ENCODE measurements at places on chromosomes 11 and 22. TPM values are rescaled to one million over a fixed set of nuclear protein-coding genes. Genes with fewer than 3 reads are reported as not detected.

- DNase-seq = no peak
Observed at GRCh38 chr11:108237058-108237481, 14.2 kb downstream of the ATM start.

DNA sequence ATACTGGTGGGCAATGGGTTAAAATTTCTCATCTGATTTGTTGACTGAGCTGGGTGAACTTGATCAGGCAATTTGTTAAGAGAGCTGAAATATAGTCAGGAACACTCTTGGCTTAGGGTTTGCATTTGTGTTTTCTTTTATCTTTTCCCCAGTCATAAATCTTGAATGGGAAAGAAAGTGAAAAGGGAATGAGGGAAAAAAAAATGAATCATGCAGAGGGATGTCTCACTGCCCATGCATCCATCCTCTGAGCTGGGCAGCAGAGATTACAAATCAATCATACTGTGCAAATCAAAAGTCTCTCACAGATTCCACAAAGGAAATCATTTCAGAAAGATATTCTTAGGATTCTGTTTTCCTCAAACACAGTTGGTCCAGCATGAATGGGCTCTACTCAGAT lies 174.2 kb upstream of the MPPED2 start:
- DNase-seq = no peak

GRCh38 chr11:41308286-41308685 lies 151.2 kb downstream of the LRRC4C start:
- DNase-seq = no peak

GRCh38 chr11:66042996-66043906 lies 5.7 kb downstream of the GAL3ST3 start:
- DNase-seq = no peak

DNA sequence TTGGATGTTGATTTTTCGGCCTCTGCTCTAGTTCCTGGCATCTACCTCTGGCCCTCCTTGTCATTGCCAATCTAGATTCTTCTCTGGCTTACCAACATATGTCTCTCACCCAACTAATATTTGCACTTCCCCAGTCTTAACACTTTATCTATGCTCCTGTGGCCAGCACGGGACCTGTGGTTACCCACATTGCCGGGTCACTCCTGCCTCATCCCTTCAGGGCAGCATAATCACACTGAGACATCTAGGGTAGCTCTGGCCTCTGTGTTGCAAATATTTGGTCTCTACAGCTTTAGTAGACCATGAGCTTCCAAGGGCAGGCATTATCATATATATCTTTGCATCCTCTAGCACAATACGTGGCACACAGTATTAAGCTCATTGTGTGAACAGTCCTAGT lies 182.0 kb upstream of the ARHGAP20 start:
- DNase-seq = no peak

- DNase-seq = no peak
Observed at GRCh38 chr11:64055077-64055476, 19.3 kb downstream of the FLRT1 start.

RTN4RL2 gene
- 0.90 TPM for total RNA-seq

IRAG1 gene
- total RNA-seq = 0.21 TPM

OR52A1 gene
- not detected for total RNA-seq

- no peak for DNase-seq
Observed at GRCh38 chr22:35315141-35315854, 15.6 kb downstream of the TOM1 start.

PATE4 gene
- not detected for total RNA-seq

DNA sequence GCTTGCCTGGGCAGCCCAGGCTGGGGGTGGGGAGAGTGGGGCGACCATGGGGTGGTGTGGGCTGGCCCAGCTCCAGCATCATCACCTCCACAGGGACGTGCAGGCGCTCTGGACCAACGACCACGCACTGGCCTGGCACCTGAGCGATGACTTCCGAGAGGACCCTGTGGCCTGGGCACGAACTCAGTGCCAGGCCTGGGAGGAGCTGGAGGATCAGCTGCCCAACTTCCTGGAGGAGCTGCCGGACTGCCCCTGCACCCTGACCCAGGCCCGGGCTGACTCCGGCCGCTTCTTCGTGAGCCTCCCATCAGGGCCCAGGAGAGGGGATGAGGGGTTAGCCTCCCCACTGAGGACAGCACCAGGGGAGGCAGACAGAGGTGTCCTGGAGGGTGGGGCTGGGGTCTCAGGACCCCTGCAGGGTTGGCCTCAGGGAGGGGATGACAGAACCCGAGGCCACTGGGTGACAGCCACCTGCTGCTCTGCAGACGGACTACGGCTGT lies 3.8 kb downstream of the SUSD2 start:
- DNase-seq = no peak

OR8D1 gene
- not detected for total RNA-seq

- DNase-seq = no peak
Observed at GRCh38 chr11:1036303-1036923, at the start of gene MUC6. TSS of gene MUC6 (minus strand) at chr11:1036718. CDS start at chr11:1036655, 63 bp downstream.

GRCh38 chr11:79415411-79415810 lies 25.4 kb downstream of the TENM4 start:
- no peak for DNase-seq

EFCAB6 gene
- 0.21 TPM for total RNA-seq

DNA sequence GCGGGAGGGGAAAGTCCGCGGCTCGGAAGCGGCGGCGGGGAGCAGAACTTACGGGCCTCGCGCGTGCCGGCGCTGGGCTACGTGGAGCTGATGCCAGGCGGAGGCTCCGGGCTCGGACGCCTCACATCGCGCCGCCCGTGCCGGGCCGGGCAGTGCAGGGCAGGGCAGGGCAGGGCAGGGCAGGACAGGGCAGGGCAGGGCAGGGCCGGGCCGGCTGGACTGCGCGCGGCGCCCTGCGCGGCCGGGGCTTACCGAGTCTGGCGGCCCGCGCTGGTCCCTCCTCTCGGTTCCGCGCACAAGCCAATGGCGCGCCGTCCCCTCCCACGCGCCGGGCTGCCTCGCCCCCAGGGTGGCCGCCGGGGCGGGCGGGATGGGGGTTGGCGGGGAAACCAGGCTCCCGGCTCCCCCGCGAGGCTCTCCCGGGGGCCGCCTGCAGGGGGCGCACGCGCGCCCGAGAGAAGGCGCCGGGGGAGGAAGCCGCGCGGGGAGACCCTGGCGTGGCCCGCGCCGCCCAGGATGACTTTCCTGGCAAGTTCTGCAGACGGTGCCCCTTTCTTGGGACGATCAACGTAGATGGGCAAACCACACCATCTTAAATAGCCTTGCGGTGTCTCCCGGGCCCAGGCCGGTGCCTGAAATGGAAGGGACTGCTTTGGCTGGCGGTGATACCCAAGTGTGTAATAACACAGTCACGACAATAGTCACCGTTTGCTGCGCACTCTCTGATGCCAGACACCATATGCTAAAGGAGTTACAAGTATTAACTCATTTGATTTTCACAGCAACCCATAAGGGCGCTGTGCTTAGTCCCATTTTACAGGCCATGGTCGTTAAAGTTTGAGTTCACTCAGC lies at the start of gene TP53I11:
TP53I11 (minus strand) TSS at position 259 of the 852 bp plus-strand sequence. CDS start 12,548 bp downstream, outside the sequence.
- no peak for DNase-seq

DNA sequence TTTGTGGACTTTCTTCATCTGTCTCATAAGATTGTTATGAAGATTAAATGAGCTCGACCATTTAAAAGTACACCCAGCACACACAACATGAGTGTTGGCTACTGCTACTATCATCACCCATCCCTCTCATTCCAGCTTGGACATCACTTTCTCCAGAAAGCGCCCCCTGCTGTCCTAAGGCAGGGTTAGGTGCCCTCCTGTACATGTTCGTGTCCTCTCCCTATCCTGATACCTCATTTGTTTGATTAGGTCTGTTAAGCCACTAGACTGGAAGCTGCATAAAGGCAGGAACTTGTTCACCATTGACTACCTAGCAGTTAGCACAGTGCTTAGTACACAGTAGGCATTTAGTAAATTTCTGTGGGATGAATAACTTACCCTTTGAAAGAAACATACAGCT lies 85.5 kb downstream of the ENTHD1 start:
- DNase-seq = no peak

OR4A5 gene
- total RNA-seq = not detected

- no peak for DNase-seq
Observed at GRCh38 chr22:25643232-25644000, 78.9 kb downstream of the GRK3 start.

FGF4 gene
- not detected for total RNA-seq

DNA sequence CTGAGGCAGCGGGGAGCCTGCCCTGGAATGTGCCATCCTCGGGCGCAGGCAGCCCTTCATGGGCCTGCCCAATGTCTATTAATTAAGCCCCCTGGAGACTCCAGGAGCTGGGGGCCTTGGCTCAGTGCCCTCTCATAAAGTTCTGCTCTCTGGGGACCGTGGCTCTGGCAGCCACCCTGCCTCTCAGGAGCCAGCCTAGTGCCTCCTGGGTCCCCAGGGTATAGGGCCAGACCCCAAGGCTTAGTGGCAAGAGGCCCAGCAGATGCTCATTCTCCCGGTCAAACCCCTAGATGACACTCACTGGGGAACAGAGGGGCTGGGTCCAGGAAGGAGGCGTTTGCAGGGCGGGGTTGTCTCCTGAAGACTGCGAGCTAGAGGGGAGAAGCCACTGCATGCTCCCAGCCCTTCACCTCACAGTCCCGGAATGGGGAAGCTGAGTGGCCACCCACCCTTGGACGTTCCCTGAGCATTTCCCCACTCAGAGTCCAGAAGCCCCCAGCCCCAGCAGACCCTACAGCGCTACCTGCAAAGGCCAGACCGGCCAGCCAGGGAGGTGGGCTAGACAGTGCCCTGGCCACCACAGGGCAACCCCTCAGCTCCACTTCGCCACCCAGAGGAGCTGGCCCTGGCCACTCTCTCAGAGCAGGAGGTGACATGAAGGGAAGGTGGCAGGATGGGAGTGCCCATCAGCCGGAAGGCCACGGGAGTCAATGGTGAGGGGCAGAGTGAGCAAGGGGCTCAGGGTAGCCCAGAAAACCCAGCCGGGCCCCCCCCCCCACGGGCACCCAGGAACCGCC lies 83.0 kb downstream of the CDKN1C start:
- no peak for DNase-seq

GRCh38 chr22:26927821-26928220 lies 270.4 kb downstream of the MIAT start:
- DNase-seq = no peak

GRCh38 chr11:109934151-109934550 lies 159.0 kb upstream of the ZC3H12C start:
- DNase-seq = no peak

- DNase-seq = no peak
Observed at GRCh38 chr22:37965940-37966664, 12.6 kb downstream of the POLR2F start.

DNA sequence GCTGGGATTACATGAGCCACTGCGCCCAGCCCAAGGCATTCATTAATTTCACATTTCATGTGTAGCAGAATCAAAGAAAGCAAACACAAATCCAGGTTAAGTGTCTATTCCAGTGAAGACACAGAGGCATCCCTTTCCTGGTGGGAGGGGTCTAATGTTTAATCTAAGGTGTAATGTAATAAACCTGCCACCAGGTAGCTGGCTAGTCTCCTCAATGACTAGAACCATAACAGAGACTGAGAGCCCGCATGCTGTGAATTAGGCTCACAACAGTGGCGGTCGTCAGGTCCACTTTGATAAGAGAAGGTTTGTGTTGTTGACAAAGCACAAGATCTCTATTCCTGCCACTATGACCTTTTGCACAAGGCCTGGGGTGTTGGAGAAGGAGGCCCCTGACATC lies 64.2 kb upstream of the ADA2 start:
- no peak for DNase-seq

- no peak for DNase-seq
Observed at GRCh38 chr22:23023294-23023693, 47.0 kb upstream of the GNAZ start.
